ENCODE measurements at places on chromosomes 1 and 21.

DNA sequence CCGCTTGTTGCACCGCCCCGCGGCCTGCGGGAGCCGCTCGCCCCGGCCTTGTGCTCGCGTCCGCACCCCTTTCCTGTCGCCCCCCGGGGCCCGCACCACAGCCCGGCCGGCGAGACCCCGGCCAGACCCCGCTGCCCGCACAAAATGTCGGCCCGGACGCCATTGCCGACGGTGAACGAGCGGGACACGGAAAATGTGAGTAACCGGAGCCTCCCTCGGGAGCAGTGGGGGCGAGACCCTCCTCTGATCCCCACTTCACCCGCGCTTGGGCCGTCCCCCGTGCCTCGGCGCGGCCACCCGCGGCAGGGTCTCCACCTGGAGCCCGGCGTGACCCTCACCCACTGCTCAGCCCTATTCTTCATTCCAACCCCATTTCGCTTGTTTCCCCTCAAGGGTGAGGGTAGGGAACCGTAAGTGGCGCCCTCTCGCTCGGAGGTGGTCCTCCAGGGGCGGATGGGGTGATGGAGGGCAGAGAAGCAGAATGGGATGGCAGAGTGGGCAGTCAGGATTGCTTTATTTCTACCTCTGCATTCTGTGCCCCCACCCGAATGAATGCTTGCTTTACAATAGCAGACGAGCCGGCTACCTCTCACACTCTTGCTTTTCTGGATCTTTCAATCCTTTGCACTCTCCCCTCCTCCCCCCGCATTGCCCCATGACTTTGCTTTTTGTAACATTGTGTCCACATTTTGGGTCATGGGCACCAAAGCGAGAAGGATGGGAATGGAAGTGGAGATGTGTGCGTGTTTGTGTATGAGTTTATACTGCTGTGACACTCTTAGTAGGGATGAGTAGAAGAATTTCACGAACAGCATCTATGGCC lies 954 bp downstream of the MARK1 start:
- no peak for DNase-seq

GRCh38 chr1:53543778-53544695 lies 84.8 kb downstream of the DMRTB1 start:
- DNase-seq, result no peak

DNA sequence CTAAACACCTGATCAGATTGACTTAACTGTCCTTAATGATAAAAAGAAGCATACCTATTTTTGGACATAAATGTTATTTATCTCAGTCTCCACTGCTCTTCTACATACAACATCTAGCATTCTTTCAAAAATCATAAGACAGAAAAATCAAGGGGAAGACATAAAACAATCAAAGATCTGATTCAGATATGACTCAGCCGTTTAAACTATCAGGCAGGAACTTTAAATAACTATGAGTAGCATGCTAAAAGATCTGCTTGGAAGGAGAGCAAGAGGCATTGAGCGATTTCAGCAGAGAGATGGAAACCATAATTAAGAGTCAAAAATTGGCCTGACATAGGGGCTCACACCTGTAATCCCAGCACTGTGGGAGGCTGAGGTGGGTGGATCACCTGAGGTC lies 27.2 kb upstream of the SLC22A15 start:
- DNase-seq, result no peak

GRCh38 chr21:30104241-30104640 lies 62.4 kb downstream of the CLDN17 start:
- no peak for DNase-seq

DNA sequence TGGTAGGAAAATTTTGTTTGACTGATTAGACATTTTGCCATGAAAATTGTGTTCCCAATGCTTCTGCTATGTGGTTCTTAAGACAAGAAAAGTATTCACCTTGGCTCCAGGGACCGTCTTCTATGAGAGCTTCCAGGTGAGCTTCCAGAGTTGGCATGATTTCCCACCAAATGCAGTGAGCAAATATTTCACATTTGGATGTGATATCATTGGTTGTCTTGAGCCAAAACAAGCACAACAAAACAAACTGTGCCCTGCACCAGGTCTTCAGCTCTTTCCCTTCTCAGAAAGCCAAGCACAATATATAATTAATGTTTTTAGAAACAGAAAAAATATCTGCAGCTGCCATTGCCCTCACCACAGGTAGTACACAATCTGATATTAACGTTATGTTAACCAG lies 1009.0 kb downstream of the PLA2G4A start:
- DNase-seq, result no peak

All from IMR-90 (cell line).